ENCODE measurements at places on chromosomes 13 and 19.

DNA sequence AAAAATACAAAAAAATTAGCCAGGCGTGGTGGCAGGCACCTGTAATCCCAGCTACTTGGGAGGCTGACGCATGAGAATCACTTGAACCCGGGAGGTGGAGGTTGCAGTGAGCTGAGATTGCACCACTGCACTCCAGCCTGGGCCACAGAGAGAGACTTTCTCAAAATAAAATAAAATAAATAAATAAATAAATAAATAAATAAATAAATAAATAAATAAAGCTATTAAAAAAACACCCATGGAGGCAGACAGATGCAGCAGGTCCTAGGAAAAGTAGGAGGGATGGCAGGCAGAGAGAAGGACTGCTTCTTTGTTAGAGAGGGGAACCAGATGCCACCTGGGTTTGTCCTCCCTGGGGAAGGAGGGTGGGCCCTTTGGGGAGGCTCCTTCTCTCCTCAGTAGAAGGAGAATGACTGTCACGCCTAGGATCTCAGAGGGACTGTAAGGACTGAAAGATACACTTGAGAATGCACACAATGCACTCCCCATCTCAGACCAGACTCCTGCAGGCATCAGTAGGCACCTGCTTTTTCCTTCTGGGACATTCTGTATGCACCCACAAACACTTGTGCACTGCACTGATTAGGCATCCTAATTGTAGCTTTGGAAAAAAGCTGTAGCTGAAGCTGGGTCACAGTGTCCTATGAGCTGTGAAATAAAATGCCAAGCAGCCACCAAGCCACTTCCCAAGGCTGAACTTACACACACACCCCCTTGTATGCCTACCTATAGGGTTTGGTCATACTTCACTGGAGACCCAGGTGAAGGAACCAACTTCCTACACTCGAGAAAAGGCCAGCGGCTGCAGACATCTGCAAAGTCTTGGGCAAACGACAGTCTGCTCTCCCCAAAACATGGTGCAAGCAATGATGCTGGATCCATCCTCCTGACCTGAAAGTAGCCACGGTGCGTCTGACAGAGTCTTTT, 18.9 kb upstream of the SLC35E1 start:
- no peak for DNase-seq

DNA sequence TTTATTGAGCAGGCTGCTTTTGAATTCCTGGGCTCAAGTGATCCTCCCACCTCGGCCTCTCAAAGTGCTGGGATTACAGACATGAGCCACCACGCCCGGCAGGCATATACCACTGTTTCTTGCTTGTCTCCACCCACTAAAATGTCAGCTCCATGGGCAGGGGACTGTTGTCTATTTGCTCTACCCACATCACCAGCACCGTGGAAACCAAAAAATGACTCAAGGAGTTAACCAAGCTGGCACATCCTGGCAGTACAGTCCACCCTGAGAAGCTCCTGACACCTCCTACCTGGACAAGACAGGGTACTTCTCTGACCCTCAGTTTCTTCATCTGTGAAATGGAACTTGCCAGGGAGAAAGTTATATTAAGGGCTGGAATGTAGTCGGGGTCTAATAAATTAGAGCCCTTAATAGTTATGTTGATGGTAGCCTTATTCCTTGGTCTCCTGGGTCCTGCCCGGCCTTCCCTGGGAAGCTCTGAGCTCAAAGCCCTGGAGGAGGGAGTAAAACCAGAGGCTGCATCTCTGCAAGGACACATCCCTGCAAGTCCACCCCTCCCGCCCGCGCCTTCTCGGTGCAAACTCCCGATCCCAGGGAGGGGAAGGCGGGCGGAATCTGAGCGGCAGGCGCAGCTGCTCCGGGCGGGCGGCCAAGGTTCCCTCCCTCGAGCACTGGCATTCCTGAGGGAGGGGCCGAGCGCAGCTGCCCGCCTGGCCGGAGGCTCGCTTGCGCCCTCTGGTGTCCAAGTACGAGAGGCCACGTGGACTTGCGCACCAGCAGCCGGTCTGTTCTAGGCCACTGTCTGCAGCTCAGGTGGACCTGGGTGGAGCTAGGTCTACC, 14.1 kb downstream of the RDH8 start:
- DNase-seq, result peak; percentile 40

- no peak for DNase-seq
Measured at GRCh38 chr13:62997696-62998095, 1582.0 kb upstream of the PCDH20 start.

GRCh38 chr13:30346153-30346788, 38.9 kb upstream of the KATNAL1 start:
- peak; percentile 29 for DNase-seq
